ENCODE measurements at places on chromosomes 4 and X.

- H3K4me3 ChIP-seq: no peak overlapping the region
- H3K36me3 ChIP-seq: no peaks in the 10 kb centered on the region
- no peak for DNase-seq
- no peak overlapping the region for H3K27ac ChIP-seq
These were observed 14.5 kb downstream of the CDS1 start for GRCh38 chr4:84597450-84597849.

- H3K4me1 ChIP-seq: peaks cover 11% of the 10 kb centered on the region
- H3K4me3 ChIP-seq: no peak overlapping the region
- no peak for DNase-seq
- H3K27me3 ChIP-seq: no peaks in the 10 kb centered on the region
- no peak overlapping the region for H3K27ac ChIP-seq
These were observed 243.4 kb upstream of the PCDH18 start for GRCh38 chr4:137775701-137776100.

DNA sequence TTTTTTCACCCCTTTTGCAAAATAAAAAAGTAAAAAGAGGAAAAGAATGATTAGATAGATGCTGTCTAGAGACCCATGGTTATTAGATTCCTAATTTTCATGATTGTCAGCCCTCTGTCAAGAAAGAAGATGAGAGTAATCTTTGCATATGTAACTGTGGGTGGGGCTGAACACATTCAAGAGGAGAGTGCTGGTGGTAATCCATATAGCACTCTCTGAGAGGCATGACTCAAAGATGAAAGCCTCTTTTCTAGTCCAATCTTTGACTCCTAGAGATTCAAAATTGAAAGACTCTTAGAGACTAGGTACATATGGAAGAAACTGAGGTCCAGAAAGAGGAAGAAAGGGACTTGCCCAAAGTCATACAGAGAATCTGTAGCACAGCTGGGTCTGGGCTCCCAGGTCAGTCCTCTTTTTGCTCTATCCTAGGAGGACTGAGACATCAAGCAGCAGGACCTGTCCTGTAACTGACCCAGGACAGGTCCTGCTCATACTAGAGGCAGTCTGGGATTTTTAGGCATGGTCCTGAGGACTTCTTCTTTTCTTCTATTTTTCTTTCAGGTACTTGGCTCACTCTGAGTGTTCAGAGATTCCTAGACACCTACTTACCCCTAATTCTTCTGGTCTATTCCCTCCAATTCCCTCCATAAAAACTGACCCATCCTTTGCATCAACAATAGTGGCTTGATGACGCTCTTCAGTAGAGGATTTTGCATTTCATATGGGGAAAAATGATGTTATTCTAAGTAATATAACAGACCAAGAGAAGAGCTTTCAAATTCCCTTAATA lies 23.8 kb downstream of the VSIG4 start:
- no peaks in the 10 kb centered on the region for H3K36me3 ChIP-seq
- no peak for DNase-seq

DNA sequence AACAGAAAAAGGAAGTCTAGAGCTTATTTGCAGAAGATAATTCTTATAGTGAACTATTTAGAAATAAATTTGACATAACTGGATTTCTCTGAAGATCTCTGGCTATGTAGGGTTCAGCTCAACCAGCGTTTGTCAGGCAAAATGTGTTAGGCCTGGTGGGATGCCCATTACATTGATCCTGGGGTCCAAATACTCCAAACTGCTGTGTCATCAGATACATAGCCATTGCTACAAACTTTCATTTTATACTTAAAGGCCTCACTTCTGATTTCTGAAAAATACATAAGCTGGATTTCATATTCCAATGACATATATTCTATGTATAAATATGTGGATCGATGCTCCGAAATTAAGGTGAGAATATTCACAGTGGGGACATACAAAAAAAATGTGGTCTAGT lies 1958.9 kb upstream of the TENM3 start:
- DNase-seq: no peak
- no peak overlapping the region for H3K27ac ChIP-seq
- H3K36me3 ChIP-seq: no peaks in the 10 kb centered on the region

- no peaks in the 10 kb centered on the region for H3K27me3 ChIP-seq
- H3K36me3 ChIP-seq: no peaks in the 10 kb centered on the region
- H3K4me1 ChIP-seq: no peaks in the 10 kb centered on the region
- no peak overlapping the region for H3K4me3 ChIP-seq
- no peak for DNase-seq
These were observed 36.1 kb downstream of the NFKB1 start for GRCh38 chr4:102537269-102537668.

- H3K4me1 ChIP-seq: peaks cover 24% of the 10 kb centered on the region
- H3K27me3 ChIP-seq: no peaks in the 10 kb centered on the region
- no peaks in the 10 kb centered on the region for H3K36me3 ChIP-seq
These were observed 95.9 kb upstream of the RPS6KA3 start for GRCh38 chrX:20362268-20363267.

- H3K27me3 ChIP-seq: peaks cover 16% of the 10 kb centered on the region
- peaks cover 15% of the 10 kb centered on the region for H3K4me1 ChIP-seq
- H3K36me3 ChIP-seq: peaks cover 2% of the 10 kb centered on the region
- H3K4me3 ChIP-seq: no peak overlapping the region
These were observed 100.5 kb downstream of the PHKA2 start for GRCh38 chrX:18883234-18883960.

DNA sequence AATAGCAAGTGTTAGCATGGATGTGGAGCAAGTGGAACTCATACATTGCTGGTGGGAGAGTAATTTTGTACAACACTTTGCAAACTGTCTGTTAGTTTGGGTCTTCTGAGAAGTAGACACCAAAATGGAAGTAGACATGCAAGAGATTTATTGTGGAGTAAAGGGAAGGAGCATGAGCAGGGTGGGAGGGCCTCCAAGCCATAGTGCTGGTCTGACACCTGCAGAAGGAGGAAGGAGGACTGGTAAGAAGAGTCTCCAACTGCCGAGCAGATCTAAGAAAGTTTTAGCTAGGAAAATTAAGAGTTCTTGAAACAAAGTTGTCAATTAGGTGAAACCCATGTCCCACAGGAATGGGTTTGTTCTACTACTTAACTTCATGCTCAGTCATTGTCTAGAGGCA lies 64.0 kb upstream of the DDIT4L start:
- no peaks in the 10 kb centered on the region for H3K4me1 ChIP-seq
- H3K4me3 ChIP-seq: no peak overlapping the region
- no peaks in the 10 kb centered on the region for H3K27me3 ChIP-seq
- DNase-seq: no peak

GRCh38 chrX:5031792-5032191 lies 1196.9 kb downstream of the NLGN4X start:
- H3K4me1 ChIP-seq: no peaks in the 10 kb centered on the region
- H3K36me3 ChIP-seq: peaks cover 5% of the 10 kb centered on the region
- H3K27me3 ChIP-seq: no peaks in the 10 kb centered on the region
- no peak overlapping the region for H3K27ac ChIP-seq

DNA sequence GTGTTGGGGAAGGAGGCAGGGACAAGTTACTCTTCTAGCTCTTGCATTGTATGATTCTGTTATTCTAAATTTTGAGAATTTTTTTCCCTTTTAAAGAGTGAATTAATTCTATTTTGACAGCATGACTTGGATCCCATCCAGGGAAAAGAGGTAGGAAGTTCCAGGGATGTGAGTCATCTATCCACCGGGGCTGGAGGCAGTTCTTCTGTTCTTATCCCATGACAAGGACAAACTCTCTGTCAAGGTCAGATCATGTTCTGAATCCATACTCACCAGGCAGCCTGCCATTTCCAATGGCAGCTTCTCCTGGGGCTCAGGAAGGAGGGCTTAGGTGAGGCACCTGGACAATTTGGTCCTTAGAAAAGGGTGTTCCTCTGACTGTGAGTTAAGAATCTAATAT lies 132.0 kb upstream of the MED14 start:
- no peak for DNase-seq
- H3K27ac ChIP-seq: peak overlapping the region; percentile 37
- no peaks in the 10 kb centered on the region for H3K4me1 ChIP-seq
- peaks cover 4% of the 10 kb centered on the region for H3K36me3 ChIP-seq
- H3K4me3 ChIP-seq: no peak overlapping the region
- no peaks in the 10 kb centered on the region for H3K27me3 ChIP-seq

- DNase-seq: no peak
- no peaks in the 10 kb centered on the region for H3K27me3 ChIP-seq
- H3K36me3 ChIP-seq: peaks cover 12% of the 10 kb centered on the region
- no peak overlapping the region for H3K4me3 ChIP-seq
- H3K4me1 ChIP-seq: no peaks in the 10 kb centered on the region
These were observed 1050.0 kb upstream of the INTU start for GRCh38 chr4:126582737-126583136.

GRCh38 chr4:47213971-47214370 lies 182.6 kb downstream of the GABRB1 start:
- H3K27me3 ChIP-seq: no peaks in the 10 kb centered on the region
- H3K4me3 ChIP-seq: peak overlapping the region; percentile 27
- H3K36me3 ChIP-seq: no peaks in the 10 kb centered on the region
- peaks cover 36% of the 10 kb centered on the region for H3K4me1 ChIP-seq
- no peak for DNase-seq
- peak overlapping the region; percentile 92 for H3K27ac ChIP-seq

DNA sequence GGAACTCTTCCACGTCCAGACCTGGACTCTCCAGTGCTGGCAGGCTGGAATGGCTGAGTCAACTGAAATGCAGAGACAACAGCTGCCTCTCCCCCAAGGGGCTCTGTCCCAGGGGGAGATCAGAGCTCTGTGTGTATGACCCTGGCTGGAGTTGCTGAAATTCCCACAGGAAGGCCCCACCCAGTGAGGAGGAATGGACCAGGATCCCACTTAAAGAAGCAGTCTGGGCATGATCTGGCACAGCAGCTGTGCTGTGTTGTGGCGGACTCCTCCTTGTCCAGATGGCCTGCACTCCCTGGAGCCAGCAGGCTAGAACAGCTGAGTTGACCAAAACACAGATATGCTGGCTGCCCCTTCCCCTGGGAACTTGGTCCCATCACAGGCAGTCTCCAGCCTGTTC lies 25.4 kb downstream of the C4orf17 start:
- no peak overlapping the region for H3K4me3 ChIP-seq
- no peaks in the 10 kb centered on the region for H3K36me3 ChIP-seq
- no peaks in the 10 kb centered on the region for H3K4me1 ChIP-seq
- no peaks in the 10 kb centered on the region for H3K27me3 ChIP-seq

GRCh38 chrX:39752815-39753214 lies 344.9 kb downstream of the BCOR start:
- H3K27me3 ChIP-seq: no peaks in the 10 kb centered on the region
- no peak overlapping the region for H3K27ac ChIP-seq
- H3K36me3 ChIP-seq: no peaks in the 10 kb centered on the region
- H3K4me1 ChIP-seq: peaks cover 18% of the 10 kb centered on the region
- DNase-seq: no peak

DNA sequence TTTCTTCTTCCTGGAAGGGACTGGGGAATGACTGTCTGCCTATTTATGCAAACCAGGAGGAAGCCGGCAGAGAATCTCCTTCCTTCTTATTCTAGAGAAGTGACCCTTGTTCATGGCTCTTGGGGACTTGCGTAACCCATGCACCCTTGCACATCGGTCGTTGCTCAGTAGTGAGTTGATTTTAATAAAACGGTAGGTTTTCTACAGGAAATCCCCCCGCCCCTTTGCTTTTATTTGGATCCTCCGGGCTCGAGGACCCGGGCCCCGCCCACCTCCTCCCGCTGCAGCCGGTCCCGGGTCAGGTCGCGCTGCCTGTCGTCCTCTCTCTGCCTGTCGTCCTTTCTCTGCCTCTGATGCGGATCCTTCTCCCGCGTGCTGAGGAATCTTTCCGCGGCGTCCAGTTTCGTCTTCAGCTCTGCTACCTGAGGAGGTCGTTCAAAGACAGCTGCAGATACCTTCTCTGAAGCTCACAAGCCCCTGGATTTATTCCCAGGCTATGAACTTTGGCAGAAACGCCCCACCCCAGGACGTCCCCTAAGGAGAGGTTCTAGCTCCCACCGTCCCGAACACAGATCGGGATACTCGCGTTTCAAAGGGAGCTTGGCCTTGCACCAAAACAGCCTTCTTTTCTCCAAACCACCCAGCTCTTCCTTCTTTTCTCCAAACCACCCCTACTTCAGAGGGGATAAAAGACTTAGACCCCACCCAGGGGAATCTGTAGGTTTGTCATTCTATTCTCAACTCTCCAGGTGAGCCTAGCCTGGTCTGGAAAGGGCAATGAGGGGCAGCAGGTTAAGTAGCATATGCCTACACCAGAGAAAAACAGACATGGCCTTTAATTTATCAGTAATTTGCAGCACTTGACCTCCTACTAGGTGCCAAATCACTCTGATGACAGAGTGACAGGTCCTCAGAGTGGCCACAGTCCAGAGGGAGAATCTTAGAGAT lies 7.0 kb downstream of the TNIP3 start:
- H3K4me3 ChIP-seq: peak overlapping the region; percentile 90
- peaks cover 16% of the 10 kb centered on the region for H3K4me1 ChIP-seq
- H3K27ac ChIP-seq: peak overlapping the region; percentile 78
- no peaks in the 10 kb centered on the region for H3K36me3 ChIP-seq
- peaks cover 11% of the 10 kb centered on the region for H3K27me3 ChIP-seq

GRCh38 chr4:27149541-27150212 lies 289.0 kb downstream of the STIM2 start:
- H3K27me3 ChIP-seq: no peaks in the 10 kb centered on the region
- H3K36me3 ChIP-seq: peaks cover 2% of the 10 kb centered on the region
- H3K4me1 ChIP-seq: peaks cover 6% of the 10 kb centered on the region
- no peak overlapping the region for H3K27ac ChIP-seq
- DNase-seq: no peak

DNA sequence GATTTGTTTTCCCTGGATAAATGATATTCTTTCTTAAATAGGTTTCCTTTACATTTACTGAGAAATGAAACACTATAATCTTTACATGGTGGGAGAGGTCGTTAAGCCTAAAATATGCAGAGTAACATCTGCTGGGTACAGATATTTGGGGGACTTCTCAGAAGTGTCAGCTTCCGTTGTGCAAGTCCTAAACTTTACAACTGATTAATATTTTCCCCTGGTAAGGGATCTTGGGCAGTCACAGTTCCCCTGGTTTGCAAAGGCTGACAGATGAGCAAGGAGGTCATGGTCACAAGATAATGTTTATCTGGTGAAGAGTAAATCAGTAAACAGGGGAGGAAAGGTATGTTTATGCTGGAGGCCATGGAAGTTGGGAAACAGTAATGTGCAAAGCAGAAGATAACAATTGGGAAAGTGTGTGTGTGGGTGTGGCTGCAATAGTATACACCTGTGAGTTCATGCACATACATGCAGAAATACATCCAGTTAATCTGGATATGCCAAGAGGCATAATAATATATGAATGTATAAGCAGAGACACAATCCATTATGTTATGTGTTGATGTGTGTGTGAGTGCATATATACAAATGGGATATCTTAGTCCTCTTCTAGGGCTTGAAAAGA lies 508.2 kb upstream of the FAM241A start:
- H3K27me3 ChIP-seq: peaks cover 16% of the 10 kb centered on the region
- no peak overlapping the region for H3K27ac ChIP-seq
- H3K4me1 ChIP-seq: peaks cover 3% of the 10 kb centered on the region
- no peak overlapping the region for H3K4me3 ChIP-seq

DNA sequence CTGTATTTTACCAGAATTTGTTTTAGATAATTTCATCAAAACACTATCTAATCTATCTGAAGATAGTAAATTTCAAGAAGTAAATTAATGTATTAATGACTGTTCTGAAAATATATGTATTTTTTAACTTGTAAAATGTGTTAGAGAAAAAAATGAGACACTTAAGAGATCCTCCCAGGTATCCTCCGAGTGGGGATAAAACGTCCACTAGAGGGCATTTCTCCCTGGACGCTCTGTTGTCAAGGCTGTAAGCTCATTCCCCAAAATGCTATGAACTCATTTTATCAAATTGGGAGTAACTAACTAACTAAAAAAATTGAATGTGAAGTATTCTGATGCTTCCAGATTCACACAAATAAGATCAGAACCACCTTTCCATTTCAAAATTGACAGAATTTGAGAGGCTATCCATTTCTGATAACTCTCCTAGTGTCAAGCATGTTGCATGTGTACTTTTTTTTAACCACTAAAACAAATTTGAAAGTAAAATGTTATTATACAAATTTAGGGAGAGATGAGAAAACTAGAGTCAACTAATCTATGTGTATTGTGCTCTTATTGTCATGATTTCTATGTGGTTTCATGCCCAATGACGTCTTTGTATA lies 337.3 kb upstream of the HS3ST1 start:
- H3K4me3 ChIP-seq: no peak overlapping the region
- no peaks in the 10 kb centered on the region for H3K27me3 ChIP-seq
- no peaks in the 10 kb centered on the region for H3K36me3 ChIP-seq
- no peak overlapping the region for H3K27ac ChIP-seq

Data from neural crest cell (in vitro differentiated cells).